ENCODE measurements at places on chromosomes 7 and 10. TPM values are rescaled to one million over a fixed set of nuclear protein-coding genes. Genes with fewer than 3 reads are reported as not detected.

Gene IGF2BP3
- total RNA-seq = 49.7 TPM

GRCh38 chr7:149226840-149227494 lies 12.5 kb upstream of the ZNF212 start:
- no peaks in the 10 kb centered on the region for H3K27me3 ChIP-seq
- no peaks in the 10 kb centered on the region for H3K4me1 ChIP-seq
- DNase-seq = no peak
- H3K27ac ChIP-seq = no peak overlapping the region
- H3K36me3 ChIP-seq = peaks cover 3% of the 10 kb centered on the region
- no peak overlapping the region for H3K4me3 ChIP-seq

- DNase-seq = no peak
- H3K4me1 ChIP-seq = no peaks in the 10 kb centered on the region
- H3K27ac ChIP-seq = no peak overlapping the region
- no peaks in the 10 kb centered on the region for H3K27me3 ChIP-seq
Measured at GRCh38 chr10:6562221-6562620, 17.9 kb downstream of the PRKCQ start.

Gene SLC26A3
- total RNA-seq = 0.53 TPM

Gene CHST3
- 0.13 TPM for total RNA-seq

Gene DKK1
- 0.77 TPM for total RNA-seq

Gene CTAGE8
- 0.67 TPM for total RNA-seq

Gene TMEM273
- 20.9 TPM for total RNA-seq

GRCh38 chr10:102083541-102083940 lies 18.4 kb downstream of the HPS6 start:
- no peaks in the 10 kb centered on the region for H3K27me3 ChIP-seq
- no peak for DNase-seq
- no peaks in the 10 kb centered on the region for H3K36me3 ChIP-seq
- no peak overlapping the region for H3K4me3 ChIP-seq
- no peaks in the 10 kb centered on the region for H3K4me1 ChIP-seq

Gene HOGA1
- not detected for total RNA-seq

GRCh38 chr7:39979406-39980073 lies 29.5 kb downstream of the CDK13 start:
- no peak overlapping the region for H3K4me3 ChIP-seq
- no peak overlapping the region for H3K27ac ChIP-seq
- H3K4me1 ChIP-seq = peaks cover 7% of the 10 kb centered on the region
- no peaks in the 10 kb centered on the region for H3K36me3 ChIP-seq
- no peak for DNase-seq

Gene SLC18A3
- not detected for total RNA-seq

GRCh38 chr10:91987397-91988037 lies 63.9 kb downstream of the BTAF1 start:
- no peak for DNase-seq
- no peaks in the 10 kb centered on the region for H3K27me3 ChIP-seq

- peak overlapping the region; percentile 94 for H3K4me3 ChIP-seq
- no peak for DNase-seq
- H3K27me3 ChIP-seq = no peaks in the 10 kb centered on the region
- no peak overlapping the region for H3K27ac ChIP-seq
- no peaks in the 10 kb centered on the region for H3K36me3 ChIP-seq
Measured at GRCh38 chr7:66205741-66206090, 582 bp downstream of the TPST1 start.

Gene CPA1
- 8.0 TPM for total RNA-seq

Gene CNTNAP2
- total RNA-seq = 0.08 TPM

Gene TMEM229A
- not detected for total RNA-seq

GRCh38 chr7:22913158-22913557 lies 90.5 kb upstream of the TOMM7 start:
- no peaks in the 10 kb centered on the region for H3K36me3 ChIP-seq
- no peak overlapping the region for H3K4me3 ChIP-seq
- DNase-seq = no peak
- H3K27me3 ChIP-seq = no peaks in the 10 kb centered on the region

- no peaks in the 10 kb centered on the region for H3K27me3 ChIP-seq
- H3K4me3 ChIP-seq = no peak overlapping the region
- H3K36me3 ChIP-seq = no peaks in the 10 kb centered on the region
- no peak overlapping the region for H3K27ac ChIP-seq
- H3K4me1 ChIP-seq = no peaks in the 10 kb centered on the region
Measured at GRCh38 chr10:126459878-126460481, 71.7 kb upstream of the ADAM12 start.

Gene LRRC17
- total RNA-seq = not detected

DNA sequence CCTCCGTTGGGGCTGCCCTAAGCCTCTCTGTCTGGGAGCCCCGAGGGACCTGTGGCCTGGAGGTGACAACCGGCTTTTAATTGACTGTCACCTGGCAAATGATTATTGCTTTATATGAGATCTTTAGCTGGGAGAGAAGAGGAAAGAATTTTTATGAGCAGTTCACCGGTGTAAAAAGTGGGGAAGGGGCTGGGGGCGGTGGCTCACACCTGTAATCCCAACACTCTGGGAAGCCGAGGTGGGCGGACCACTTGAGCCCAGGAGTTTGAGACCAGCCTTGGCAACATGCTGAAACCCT lies 2.6 kb upstream of the COX19 start:
- no peak overlapping the region for H3K27ac ChIP-seq
- no peak for DNase-seq
- H3K4me1 ChIP-seq = no peaks in the 10 kb centered on the region
- H3K36me3 ChIP-seq = peaks cover 8% of the 10 kb centered on the region
